ENCODE measurements at places on chromosomes 2 and 18. TPM values are rescaled to one million over a fixed set of nuclear protein-coding genes. Genes with fewer than 3 reads are reported as not detected.

DNA sequence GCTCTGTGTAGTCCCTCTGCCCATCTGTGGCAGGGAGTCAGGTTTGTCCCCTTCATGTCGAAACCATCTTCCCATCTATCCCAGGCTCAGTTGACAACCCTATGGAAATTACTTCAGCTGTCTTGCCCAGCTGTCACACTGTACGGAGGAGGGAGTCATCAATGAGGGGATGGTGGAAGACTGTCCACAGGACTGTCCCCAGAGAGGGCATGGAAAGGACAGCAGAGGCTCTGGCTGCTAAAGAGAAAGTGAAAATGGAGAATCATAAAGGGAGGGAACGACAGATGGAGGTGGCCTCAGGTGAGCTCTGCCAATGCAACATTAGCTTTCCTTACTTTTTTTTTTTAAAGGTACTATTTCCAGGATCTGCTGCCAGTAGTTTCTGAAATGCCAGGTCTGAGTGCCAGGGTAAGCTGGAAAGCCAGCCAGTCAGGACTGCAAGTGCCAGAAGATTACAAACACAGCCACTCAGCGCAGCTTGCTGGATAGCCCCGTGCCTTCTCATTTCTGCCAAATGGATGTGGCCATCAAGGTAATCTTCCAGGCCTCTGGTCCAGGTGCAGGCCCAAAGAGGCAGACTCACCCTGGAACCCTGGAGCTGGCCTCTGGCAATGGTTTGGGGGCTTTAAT, 192.8 kb downstream of the AGPS start:
- no peak for DNase-seq

GRCh38 chr18:50709193-50709592, 110.6 kb downstream of the MRO start:
- no peak for DNase-seq

- no peak for DNase-seq
Measured at GRCh38 chr2:128833664-128834027, 515.0 kb upstream of the HS6ST1 start.

DNA sequence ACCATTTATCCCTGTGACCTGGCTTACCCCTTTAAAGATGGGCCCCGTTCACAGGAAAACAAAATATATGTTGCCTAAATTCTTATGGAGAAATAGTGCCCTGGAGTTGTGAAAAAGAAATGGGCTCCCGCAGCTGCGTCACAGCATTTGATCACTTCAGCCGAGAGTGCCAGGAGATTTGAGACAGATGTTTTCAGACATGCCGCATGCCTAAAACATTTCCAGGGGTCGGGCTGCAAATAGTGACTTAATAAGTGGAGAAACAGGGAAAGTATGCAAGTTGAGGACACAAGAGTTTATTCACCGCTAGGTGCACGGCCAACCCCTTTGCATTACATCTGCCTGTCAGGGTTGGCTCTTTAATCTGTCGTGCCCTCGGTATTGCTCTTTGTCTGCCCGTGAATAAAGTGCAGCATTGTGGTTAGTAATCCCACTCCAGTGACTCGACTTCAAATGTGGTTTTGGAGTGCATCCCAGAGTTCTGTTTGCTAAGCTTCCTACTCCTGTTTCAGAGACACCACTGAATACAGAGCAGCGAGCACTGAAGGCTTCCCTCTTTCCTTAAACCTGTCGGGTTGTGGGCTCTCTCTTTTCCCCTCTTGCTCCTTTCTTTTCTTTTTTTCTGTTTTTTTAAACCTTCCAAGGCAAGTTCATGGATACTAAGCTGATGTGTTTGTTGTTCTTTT, 187.5 kb downstream of the LTBP1 start:
- peak; percentile 67 for DNase-seq

- DNase-seq: no peak
Measured at GRCh38 chr18:40867459-40867858, 1087.6 kb upstream of the PIK3C3 start.

DNA sequence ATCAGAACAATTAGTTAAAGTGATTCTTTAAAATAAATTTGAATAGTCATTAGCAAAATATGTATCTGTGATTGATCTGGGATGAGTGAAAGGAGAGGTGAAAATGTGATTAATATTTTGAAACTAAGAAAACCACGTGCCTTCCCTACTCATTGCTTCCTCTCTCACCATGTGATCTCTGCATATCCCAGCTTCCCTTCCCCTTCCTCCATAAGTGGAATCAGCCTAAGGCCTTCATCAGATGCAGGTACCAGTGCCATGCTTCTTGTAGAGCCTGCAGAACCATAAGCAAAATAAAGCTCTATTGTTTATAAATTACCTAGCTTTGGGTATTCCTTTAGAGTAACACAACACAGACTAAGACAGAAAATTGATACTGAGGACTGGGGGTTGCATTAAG, 11.2 kb upstream of the STAT1 start:
- DNase-seq: no peak

DNA sequence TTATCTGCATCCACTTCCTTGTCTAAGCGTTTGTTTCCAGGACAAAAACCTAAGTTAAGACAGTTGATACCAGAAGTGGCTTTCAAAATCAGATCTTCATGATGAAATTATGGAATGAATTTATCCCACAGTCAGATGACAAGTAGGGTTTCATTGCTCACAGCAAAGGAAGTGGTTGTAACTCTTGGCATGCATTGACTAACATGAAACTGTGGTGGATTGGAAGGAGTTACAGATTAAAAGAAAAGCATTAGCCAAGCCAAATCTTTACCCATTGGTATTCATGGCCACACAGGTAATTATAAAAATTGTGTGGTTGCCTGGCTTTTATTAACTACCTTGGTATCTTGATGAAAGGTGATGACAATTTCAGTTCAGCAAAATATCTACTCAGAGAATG, 438.0 kb upstream of the NXPH2 start:
- DNase-seq: no peak

DNA sequence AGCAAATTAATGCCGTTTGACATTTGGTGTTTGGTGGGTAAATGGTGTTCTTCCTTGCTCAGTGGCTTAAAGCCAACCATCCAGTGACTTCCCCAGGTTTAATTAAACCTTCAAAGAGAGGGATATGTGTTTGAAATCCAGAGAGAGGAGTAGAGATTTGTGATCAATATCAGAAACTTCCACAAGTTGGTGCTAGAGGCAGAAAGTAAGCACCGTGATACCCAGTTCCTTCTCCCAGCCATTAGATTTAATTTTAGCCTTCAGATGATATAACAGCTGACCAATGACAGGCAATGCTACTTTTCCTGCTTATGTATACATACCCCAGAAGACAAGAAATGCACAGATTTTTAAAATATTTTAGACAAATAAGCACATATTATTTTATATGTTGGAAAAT, 398.5 kb downstream of the CDH2 start:
- no peak for DNase-seq

DNA sequence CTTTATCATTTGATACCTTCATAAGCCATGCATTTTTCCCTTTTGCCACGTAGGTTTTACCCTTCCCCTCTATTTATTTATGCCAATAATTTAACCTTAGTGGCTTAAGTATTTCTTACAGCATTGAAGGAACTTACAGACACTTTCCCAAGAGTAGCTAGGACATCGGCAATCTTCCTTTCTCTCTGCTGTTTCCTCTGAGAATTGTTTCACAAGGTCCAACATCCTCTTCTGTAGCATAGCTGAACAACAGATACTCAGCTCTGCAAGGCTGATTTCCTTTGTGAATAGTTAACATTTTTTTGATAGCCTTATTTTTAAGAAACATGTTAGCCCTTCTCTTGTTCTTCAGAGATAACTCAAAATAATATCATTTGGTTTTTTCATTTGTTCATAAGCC, 1.1 kb upstream of the GCA start:
- no peak for DNase-seq

DNA sequence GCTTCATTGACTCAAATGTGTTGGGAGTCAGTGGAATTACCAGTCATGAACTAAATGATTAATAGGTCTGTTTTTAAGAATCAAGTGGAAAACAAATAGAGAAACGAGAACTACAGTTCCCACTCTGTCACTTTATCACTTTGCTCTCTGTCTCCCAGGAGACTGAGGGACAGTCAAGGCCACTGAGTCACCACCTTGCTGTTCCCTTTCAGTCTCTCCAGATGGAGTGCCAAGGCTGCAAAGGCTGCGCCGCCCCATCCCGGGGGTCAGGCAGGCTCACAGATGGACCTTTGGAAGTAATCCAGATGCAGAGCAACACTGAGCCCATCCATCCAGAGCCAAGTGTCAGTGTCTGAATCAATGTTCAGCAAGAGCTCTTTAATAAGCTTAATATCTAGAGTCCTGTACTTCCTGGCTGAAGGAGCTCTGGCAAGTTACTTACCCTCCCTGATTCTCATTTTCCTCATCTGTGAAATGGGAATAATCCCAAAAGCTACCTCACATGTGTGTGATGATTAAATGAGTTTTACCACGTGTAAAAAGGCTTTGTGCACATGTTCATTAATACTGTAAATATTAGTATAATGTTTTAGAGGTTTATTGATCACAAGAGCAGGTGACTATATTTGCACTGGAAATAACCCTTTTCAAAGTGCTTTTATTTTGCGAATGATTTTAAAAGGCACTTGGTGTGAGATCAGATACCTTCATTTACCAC, 43.0 kb upstream of the EFEMP1 start:
- no peak for DNase-seq

DNA sequence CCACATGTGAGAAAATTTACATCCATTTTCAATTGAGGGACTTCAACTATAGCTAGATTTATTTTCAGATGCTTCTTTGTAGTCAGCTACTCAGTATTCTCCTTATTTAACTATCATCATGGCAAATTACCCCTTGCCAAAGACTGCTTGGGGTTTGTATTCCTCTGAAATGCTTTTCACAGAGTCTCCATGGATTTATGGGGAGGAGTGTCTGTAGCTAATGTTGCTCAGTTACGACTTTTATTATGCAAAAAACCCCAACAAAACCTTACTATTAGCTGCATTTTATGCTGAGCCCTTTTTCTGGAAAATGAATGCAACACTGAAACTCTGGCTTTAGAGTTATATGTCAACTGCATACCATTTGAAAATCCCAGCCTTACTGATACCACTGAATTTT, 78.6 kb downstream of the RFTN2 start:
- DNase-seq: no peak

- DNase-seq: no peak
Measured at GRCh38 chr2:120853306-120854013, 117.8 kb downstream of the GLI2 start.

DNA sequence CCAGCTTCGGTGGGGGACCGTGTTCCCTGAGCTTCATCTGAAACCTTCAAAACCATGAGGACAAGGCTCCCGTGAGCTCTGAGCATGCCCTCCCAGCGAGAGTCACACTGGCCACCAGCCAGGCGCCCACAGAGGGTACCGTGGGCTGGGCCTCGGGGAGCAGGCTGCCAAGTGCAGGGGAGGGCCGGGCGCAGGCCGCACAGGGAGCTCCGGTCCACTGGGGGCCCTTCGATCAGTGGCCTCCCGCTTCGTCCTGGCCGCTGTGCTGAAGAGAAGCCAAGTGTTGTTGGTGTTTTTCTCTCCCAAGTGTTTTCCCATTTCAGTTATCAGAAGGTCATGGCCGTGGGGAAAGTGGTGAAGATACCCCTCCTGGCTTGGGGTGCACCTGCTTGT, 144.4 kb downstream of the PTGR3 start:
- DNase-seq: no peak

DNA sequence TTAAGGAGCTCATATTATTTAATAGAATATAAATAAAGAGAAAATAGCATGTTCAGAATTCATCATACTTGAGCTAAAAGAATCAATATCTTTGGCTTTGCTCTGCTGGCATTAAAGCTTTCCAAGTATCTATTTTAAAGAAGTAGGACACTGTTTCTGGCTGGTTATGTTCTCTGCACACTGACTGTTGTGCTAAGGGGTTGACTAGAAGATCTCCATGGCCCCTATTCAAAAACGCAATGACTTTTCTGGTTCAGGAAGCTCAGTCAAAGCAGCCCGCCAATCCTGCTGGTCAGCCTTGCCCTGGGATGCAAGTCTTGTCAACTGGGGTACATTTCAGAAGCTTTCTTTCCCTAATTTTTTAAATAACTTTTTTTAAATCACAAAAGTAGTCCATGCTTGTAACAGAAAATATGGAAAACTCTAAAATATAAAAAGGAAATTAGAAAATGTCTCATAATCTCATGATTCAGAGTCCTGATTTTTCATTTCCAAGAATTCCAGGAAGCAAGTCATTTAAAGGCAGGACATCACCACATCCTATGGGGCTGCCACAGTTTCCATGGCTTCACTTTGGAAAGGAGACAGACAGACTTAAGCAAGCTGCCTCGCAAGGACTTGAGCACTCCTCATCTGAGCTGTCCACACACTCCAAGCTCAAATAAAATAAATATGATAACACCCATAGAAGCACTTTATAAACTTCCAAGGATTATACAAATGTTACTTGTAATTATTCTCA, 195.1 kb downstream of the TXNL1 start:
- no peak for DNase-seq

- no peak for DNase-seq
Measured at GRCh38 chr2:65427532-65427931, 4.9 kb downstream of the SPRED2 start.

The TXNDC2 gene
- total RNA-seq: not detected

The CXCR4 gene
- total RNA-seq: 3.1 TPM

The HOXD3 gene
- 0.30 TPM for total RNA-seq

The MOGAT1 gene
- 0.38 TPM for total RNA-seq

The SLC5A7 gene
- total RNA-seq: 0.11 TPM

The CCDC74B gene
- total RNA-seq: 0.97 TPM

All from Right ventricle myocardium inferior (tissue), 1 donor.